Naive thymus-derived CD4-positive, alpha-beta T cell (primary cell): ENCODE measurements at places on chromosomes 16 and 17. TPM values are rescaled to one million over a fixed set of nuclear protein-coding genes. Genes with fewer than 3 reads are reported as not detected.

OR4D1 gene
- 2.5 TPM for polyA plus RNA-seq

CCL7 gene
- polyA plus RNA-seq = not detected

DPEP3 gene
- 0.44 TPM for polyA plus RNA-seq

ATP2A1 gene
- polyA plus RNA-seq = not detected

VASN gene
- polyA plus RNA-seq = 0.18 TPM
